ENCODE measurements at places on chromosomes 3 and 15.

GRCh38 chr15:62823561-62823960, 219.0 kb upstream of the TPM1 start:
- DNase-seq: no peak

DNA sequence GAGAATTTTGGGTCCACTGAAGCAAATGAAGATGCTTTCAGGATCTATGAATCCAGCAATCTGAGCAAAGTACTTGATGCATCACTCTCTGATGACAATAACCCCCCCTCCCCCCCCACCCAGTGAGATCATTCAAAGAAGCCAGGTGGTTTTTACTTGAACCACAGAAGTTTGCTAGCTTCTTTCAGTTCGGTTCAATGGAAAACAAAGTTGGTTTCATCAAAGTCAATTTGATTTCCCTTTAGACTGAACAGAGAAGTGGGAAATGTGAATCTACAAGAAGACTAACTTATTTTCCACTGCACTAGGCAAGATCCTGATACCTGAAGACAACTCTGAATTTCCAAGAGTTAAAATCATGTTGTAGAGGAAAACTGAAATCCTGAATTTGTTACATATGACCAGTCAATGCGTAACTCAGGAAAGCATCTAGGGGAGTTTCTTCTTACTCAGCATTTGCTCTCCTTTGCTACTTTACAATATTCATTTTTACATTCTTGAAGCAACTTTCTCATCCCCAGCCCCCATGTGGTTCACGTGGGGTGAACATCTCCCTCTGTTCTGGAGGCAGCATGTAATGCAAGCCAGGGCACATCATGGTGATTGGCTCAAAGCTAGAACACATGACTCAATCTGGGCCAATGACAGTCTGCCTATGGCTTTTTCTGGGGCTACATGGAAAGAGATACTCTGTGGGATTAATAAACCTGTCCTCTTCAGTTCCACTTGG, 572.6 kb downstream of the FOXP1 start:
- DNase-seq: no peak

DNA sequence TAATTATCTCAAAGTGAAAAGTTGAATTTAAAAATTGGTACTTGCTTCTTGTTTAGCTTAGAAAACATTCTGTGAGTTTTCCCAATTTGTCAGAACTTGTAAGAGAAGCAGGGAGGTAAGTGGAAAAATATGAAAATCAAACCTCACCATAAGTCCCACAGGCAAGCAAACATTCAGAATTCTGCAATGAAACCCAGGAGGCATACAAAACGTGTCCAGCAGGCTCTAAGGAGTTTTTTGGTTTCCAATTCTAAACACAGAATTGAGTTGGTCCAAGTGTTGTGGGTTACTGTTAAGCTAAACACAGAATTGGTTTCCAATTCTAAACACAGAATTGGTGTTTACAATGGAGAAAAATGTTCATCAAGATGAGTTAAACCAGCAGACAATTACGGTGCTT, 27.1 kb upstream of the ACKR4 start:
- DNase-seq: no peak

- no peak for DNase-seq
Observed at GRCh38 chr15:57761562-57761961, 55.0 kb downstream of the POLR2M start.

GRCh38 chr3:33202711-33203457, 15.7 kb downstream of the SUSD5 start:
- DNase-seq: no peak

DNA sequence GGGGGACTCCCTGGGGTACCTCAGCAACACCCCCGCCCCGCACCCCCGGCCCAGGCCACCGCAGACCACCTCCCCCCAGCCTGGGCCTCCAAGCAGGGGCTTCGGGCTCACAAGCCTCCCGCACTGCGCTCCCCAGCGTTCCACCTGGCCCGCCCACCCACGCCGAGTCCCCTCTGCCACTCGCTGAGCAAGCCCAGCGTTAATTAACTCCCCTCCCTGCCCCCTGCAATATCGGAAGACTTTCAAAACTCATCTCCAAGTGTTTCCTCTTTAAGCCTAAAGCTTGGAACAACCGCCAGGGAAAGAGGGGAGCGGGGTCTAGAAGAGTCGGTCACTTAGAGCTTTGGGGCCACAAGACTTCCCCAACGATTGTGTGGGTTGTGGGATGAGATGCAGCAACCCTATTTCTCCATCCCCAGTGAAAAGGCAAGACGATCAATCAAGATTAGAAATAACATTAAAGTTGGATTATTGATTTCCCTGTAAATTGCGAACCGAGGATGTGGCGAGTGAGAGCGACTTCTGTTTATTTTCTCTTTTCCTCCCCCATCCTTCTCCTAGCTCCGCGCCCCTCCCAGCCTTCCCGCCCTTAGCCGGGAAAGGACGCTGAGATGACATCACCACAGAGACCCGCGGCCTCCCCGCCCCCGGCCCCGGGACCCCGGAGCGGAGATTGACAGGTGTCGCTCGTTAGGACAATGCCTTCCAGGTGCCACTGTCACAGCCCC, 30.2 kb downstream of the NR2F2 start:
- no peak for DNase-seq

DNA sequence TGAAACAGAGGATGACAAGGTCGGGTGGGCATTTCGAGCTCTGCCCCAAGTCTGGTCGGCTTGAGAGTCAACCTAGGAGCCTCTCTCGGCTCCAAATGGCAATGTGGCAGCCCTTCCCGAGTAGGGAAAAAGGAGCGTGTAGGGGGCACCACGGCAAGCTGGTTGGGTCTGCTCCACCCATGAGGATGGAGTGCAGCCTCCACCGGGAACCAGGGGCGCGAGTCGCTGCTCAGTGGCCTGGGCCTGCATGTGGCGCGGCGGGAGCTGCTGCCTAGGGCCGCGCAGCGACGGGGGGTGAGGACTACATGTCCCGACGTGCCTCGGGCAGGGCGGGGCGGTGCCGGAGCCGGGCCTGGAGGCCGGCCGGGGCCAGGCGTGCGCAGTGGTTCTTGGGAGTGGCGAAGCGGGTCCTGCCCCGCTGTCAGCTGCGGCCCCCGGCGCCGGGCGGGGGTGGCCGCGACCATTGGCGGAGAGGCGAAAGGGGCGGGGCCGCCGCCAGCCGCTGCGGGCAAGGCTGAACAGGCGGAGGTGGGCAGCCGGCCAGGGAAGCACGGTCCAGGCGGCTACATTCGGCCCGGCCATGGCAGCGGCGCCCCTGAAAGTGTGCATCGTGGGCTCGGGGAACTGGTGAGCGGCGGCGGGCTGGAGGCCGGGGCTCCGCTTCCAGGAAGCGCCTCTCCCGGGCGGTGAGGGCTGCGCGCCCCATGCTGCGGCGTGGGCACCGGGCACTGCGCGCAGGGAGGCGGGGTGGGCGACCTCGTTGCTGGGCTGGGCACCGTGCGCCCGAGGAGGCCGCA, at the start of gene GPD1L:
Gene GPD1L, plus strand, starts transcription at position 489 of the 797 bp plus-strand sequence. Its CDS starts 92 bp downstream, at position 581.
- peak; percentile 96 for DNase-seq

DNA sequence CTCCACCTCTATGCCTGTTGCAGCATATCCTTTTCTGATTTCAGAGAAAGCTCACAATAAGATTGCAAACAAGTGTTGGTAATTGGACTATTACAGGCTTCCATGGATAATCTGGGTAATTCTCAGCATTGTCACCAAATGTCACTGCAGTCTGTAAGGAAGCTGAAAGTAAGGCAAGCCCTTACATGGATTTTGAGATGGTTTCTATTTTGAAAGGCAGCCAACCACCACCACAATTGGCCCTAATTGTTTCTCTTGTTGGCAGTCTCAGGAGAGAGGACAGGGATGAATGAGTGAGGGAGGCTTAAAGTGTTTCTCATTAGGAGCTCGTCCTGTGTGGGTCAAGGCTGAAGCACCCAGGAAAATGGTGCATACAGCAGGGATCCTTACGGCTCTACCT, 879.9 kb downstream of the TUSC7 start:
- DNase-seq: peak; percentile 29

Measured in midbrain (tissue), 1 donor.